ENCODE measurements at places on chromosomes 13 and 19.

DNA sequence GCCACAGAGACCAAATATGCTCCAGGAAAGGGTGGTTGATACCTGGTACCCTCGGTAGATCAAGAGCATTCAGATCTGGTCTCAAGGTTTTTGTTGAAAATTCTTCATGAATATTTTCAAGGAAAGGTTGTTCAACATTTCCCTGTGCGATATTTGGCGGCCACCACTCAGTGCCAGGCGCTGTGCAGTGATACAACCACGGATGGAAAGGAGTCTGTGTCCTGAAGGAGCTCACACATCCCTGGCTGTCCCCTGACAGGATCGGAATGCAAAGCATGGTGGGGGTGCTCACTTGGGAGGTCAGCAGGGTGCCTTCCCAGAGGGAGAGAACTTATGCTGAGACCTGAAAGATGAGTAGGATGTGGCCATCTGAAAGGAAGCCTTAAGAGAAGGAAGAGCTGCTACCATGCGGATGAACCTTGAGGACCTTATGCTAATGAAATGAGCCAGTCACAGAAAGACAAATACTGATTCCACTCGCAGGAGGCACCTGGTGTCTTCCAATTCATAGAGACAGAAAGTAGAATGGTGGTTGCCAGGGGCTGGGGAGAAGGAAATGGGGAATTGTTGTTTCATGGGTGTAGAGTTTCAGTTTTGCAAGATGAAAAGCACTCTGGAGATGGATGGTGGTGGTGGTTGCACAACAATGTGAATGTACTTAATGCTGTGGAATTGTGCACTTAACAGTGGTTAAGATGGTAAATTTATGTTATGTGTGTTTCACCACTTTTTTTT lies 41.6 kb downstream of the HSPH1 start:
- DNase-seq = no peak

DNA sequence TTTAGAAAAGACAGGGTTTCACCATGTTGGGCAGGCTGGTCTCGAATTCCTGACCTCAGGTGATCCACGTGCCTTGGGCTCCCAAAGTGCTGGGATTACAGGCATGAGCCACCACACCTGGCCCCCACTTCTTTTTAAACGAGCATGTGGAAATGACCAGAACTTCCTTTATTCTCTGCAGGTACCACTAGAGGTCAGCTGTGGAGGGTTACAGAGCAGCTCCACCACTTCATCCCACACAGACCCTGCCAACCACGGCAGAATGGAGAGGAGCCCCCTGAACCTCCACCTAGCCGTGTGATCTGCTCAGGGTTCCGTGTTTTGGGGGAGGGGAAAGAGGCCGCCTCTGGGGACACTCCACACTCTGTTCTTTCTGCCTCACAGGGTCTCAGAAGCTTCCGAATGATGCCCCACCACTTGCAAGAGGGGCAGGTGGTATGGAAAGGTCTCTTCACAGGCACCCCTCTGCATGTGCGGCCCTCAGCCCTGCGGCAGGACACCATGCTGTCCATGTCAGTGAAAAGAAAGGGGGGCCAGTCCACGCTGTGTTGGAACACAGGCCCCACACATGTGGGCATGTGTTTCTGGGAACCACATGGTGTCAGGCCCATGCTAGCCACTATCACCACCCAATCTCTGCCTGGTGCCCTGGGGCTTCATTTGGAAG lies 465.0 kb downstream of the TSHZ3 start:
- DNase-seq = no peak

- no peak for DNase-seq
Measured at GRCh38 chr19:31264041-31264778, 85.0 kb downstream of the TSHZ3 start.

DNA sequence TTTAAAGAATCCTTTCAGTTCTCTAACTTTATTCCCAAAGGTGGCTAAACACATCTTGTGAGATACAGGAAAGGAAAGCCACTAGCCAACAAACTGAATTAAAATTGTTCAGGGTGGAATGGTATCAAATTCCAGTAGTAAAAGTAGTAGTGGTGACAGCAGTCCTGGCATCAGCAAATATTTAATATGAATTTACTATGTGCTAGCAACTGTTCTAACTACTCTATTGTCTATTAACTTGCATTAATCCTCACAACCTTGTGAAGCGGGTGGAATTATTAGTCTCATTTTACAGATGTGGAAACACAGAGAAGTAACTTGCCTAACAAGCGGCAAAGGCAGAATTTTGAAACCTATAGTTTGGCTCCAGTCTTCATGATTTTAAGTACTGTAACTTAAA lies 130.1 kb downstream of the KLF12 start:
- no peak for DNase-seq

DNA sequence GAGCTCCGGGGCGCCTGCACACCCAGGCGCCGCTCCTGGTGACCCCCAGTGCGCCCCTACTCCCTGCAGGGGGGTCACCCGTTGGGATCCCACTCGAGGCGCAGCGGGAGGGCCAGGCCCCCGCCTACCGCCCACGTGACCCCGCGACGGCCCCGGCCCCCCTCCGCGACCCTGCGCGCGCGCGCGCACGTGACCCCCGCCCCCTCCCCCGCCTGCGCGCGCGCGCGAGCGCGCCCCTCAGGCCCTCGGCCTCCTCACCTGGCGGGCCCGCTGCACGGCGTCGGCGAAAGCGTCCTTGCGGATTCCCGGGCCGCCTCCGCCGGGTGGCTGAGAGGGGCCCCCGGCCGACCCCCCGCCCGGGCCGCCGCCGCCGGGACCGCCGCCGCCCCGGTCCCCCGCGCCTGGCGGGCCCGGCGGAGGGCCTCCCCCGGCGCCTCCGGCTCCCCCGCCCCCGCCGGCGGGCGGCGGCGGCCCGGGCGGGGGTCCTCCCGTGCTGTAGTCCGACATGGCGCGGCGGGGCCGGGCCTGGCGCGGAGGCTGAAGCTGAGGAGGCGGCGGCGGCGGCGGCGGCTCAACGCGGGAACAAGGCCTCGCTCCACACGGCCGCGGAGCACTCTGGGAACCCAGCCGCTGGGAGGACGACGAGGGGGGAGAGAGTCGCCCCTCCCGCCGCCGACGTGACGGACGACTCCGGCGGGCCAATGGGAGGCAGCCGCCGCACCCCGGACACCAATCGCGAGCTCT lies at the start of gene KHSRP:
TSS of gene KHSRP (minus strand) at position 617 of the 744 bp plus-strand sequence. CDS start at position 507, 110 bp downstream.
- no peak for DNase-seq

- no peak for DNase-seq
Measured at GRCh38 chr19:17458970-17459369, 1.8 kb downstream of the NXNL1 start.

DNA sequence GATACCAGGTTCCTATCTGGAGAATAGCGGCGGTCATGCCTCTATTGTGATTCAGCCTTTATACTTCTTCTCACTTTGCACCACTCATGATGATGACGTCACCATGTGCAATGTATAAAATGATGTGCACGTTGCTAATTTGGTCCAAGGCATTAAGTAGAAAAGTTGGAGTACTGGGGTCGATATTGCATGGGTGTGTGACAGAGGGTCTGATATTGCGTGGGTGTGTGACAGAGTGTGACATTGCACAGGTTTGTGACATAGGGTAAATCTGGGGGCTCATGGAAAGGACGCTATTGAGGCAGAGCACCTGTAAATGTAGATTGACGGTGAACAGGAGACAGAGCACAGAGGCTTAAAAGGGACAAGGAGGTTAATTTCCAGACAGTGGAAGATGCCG lies 4.5 kb upstream of the VN1R4 start:
- no peak for DNase-seq

DNA sequence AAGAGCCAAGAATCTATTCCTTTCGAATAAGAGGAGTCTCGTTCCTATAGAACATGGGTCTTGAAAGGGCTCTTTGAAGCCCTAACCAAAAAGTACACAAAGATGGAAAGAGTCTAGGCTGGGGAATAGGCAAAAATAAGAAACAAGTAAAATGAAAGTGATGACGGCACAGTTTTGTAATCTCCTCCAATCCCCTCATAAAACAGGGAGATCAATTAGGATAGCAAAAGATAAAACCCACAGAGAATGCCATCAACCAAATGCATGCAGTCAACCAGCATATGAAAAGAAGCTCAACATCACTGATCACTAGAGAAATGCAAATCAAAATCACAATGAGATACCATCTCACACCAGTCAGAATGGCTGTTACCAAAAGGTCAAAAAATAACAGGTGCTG lies 122.4 kb upstream of the LSM14A start:
- DNase-seq = no peak

- DNase-seq = no peak
Measured at GRCh38 chr19:49700563-49700962, 9.6 kb downstream of the CPT1C start.

GRCh38 chr19:47699360-47699917 lies 13.8 kb upstream of the EHD2 start:
- peak; percentile 97 for DNase-seq

DNA sequence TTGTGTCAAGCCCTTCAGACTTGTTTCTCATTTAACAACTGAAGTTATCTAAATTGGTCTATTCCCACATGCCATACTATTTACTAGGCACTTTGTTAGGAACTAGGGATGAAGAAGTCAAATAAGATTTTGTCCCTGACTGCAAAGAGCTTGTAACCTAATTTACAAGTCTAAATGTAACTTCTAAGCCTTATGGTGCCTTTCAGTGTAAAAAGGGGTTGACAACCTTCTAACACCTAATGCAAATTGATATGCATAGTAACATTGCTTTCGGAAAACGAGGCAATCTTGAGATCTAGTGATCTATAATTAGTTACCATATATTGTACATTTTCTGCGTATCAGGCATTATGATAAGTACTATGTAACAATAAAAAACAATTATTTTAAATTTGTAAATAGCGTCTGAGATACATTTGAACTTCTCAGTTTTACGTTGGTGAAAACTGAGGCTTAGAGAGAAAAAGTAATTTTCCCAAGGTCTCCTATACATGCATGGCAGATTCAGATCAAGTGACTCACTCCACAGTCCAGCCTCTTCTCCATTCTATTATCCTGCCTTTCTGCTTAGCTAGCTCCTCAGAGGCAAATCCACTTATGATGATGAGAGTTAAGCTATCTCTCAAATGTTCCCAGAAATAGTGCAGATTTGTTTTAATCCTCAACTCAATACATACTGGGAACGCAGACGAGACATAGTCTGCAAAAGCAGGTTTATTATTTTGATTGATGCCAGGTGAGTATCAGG lies 764.9 kb upstream of the SLITRK5 start:
- no peak for DNase-seq

DNA sequence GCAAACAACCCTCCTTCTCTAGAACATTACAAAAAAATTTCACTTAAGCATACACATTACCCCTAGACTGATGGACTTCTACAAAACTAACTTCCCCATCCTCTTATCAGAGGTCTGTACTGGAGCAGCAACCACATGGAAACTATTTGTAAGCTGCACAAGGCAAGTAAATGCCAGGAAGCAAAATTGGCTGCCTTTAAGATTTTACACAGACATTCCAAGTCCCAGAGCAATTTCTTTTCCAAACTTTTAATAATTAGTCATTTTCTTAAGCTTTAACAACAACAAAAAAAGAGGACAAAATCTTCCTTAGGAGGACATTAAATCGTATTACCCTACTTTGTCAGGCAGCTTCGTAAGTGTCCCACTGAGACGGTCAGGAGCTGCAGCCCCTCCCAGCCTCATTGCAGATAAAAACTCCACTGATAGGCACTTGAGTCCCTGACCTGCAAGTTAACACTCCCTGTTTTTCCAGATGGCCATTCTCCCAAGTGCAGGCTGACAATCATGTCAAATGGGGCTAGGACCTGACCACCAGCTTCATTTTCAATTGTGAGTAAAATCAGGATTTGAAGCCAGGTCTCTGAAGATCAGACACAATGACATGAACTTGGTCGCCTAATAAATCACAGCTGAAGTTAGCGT lies 680.1 kb downstream of the DIAPH3 start:
- no peak for DNase-seq

- no peak for DNase-seq
Measured at GRCh38 chr13:20570517-20570916, 3.6 kb downstream of the IFT88 start.

DNA sequence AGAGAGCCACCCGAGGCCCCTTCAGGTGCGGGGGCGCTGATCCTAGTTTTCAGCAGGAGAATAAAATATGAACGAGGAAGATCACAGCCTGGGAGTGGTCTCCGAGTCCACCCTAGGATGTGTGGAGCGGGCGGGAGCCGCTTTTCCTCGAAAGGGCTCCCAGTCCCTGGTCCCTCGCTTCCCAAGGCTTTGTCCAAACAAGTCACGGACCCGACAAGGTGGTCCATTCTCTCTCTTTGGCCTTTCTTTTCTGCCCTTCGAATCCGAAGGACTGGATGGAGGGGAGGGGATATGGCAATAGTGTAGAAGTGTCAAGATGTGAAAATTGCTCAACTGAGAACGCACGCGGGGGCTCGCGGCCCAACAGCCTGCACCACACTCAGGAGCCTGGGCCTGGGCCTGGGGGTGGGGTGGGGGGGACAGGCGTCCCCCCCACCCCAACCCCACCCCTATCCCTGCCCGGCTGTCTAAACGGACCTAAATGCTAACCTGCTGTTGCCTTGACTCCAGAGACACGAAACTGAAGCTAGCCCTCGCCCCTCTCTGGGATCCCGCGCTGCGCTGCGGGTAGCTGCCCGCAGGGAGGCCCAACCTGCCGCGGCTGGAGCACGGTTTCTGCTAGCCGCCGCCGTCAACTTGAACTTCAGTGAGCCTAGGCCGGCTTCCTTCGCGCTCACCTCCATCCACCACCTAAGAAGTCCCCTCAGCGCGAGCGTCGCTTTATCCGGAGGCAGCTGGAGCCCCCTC lies 7.1 kb downstream of the ZIC2 start:
- no peak for DNase-seq

DNA sequence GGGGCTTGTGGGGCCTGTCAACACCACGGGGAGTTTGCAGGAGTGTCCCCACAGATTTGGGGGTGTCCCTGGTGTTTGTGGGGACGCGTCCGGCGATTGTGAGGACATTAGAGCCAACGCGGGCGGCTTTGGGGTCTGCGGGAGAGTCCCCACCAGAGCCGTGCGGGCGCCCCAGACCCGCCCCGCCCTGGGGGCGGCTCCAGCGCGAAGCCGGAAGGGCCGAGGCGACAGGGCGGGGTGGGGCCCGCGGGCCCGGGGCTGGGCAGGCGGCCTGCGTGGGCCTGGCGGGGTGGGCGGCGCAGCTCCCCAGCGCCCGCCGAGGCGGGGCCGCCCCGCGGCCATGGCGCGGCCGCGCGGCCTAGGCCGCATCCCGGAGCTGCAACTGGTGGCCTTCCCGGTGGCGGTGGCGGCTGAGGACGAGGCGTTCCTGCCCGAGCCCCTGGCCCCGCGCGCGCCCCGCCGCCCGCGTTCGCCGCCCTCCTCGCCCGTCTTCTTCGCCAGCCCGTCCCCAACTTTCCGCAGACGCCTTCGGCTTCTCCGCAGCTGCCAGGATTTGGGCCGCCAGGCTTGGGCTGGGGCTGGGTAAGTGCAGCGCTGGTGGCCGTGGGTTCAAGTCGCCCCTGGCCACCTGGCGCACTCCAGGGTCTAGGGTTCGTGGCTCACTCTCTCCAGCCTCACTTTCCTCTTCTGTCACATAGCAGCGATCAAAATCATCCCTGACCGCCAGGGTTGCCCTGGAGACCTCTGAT lies 10.3 kb downstream of the PDE4A start:
- DNase-seq = peak; percentile 84

All from HuH-7.5 (cell line).